ENCODE measurements at places on chromosomes 1 and 21.

DNA sequence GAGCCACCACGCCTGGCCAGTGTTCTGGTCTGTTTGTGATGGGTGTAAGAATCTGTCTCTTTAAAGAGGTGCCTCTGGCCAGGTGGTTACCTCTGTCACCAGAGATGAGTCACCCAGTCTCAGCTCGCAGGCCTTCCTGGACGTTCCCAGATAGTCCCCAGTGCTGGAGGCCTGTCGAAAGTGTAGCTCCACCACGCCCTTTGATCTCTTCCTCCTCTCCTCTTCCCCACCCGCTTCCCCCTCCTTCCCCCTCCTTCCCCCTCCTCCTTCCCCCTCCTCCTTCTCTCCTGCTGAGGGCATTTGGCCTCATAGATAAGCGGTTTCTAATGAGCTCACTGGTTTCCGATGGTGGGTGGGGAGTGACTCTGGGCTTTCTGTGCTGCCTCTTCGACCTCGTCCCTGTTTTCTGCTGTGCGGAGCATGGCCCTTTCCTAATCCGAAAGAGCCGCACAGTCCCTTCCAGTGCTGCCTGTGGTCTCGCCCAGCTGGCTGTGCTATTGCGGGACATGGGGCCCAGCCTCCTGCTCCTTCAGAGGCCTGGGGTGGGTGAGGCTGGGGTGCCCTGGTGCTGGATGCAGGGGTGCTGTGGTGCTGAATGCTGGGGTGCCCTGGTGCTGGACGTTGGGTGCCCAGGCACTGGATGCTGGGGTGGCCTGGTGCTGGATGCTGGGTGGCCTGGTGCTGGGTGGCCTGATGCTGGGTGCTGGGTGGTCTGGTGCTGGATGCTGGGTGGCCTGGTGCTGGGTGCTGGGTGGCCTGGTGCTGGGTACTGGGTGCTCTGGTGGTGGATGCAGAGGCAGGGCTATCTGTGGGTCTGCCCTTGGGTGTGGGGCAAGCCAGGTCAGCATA, 19.2 kb downstream of the AGPAT3 start:
- DNase-seq = no peak

DNA sequence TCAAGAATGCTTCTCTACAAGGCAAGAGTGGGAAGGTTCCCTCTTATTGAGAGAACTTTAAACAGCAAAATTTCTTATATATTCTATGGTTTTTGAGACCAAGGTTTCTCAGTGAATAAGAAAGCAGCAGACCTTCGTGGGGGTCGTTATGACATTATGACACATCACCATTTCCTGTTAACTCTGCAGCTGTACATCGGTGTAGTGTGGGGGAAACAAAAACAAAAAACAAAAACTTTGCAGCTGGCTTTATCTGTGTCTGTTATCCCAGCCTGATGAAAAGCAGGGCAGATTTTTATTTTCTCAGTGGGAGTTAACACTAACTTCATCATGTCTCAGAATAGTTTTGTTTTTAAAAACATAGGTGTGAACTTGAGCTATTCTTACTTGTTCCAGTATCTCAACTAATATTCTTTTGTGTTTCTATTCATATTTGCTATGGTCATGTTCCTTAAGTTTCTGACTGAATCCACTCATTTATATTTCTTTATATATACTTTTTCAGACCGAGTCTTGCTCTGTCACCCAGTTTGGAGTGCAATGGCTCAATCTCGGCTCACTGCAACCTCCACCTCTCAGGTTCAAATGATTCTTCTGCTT, 2.1 kb downstream of the SDE2 start:
- DNase-seq = no peak

DNA sequence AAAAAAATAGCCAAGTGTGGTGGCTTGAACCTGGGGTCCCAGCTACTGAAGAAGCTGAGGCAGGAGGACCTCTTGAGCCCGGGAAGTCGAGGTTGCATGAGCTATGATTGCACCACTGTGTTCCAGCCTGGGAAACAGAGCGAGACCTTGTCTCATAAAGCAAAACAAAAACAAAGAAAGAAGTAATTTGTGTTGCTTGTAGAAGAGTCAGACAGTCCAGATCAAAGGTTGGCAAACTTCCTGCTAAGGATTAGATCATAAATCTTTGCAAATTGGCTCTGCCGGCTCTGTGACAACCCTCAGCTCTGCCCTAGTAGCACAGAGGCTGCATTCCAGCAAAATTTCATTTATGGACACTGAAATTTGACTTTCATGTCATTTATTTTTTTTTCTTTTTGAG, 19.0 kb upstream of the MFN2 start:
- no peak for DNase-seq

- no peak for DNase-seq
Observed at GRCh38 chr1:7576946-7577657, 194.0 kb upstream of the VAMP3 start.

GRCh38 chr1:203086992-203087763, 1.4 kb upstream of the MYOG start:
- no peak for DNase-seq

All from CD4-positive, alpha-beta T cell treated with Interleukin-15 for 1 hour (primary cell).